ENCODE measurements at places on chromosomes 7 and 10.

GRCh38 chr10:126872768-126873167, 32.5 kb upstream of the DOCK1 start:
- no peak for DNase-seq

- no peak for DNase-seq
Observed at GRCh38 chr10:77726732-77727131, 89.1 kb upstream of the KCNMA1 start.

- DNase-seq: no peak
Observed at GRCh38 chr7:46741938-46742540, 821.0 kb upstream of the IGFBP3 start.

DNA sequence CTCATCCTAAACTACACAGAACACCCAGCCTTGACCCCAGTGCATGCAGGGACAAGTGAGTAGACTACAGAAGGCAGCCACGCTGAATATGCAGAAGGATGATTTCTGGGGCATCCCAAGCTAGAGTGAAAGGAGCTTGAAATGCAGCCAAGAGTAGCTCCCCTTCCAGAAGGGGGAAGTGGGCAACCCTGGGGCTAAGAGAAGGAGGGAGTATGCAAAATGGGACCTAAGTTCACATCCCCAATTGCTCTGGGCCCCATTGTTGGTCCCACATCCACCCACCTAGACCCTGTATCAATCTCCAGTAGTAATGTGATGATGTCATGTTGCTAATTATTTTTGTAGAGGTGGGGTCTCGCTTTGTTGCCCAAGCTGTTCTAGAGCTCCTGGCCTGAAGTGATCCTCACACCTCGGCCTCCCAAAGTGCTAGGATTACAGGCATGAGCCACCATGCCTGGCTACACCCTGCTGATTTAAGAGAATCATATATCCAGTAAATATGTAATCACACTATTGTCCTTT, 5.6 kb upstream of the PSTK start:
- DNase-seq: no peak

GRCh38 chr7:24861336-24861735, 104.1 kb upstream of the GSDME start:
- no peak for DNase-seq

Data from stimulated activated naive CD8-positive, alpha-beta T cell treated with anti-CD3 and anti-CD28 coated beads, Interleukin-15, Interleukin-2, amounts not matched to agents 100 U/mL and 50 U/mL, for 24 hours (primary cell).